ENCODE measurements at places on chromosomes 2 and 18.

GRCh38 chr18:54261894-54262293 is 7.4 kb upstream of the POLI start:
- no peak for DNase-seq

DNA sequence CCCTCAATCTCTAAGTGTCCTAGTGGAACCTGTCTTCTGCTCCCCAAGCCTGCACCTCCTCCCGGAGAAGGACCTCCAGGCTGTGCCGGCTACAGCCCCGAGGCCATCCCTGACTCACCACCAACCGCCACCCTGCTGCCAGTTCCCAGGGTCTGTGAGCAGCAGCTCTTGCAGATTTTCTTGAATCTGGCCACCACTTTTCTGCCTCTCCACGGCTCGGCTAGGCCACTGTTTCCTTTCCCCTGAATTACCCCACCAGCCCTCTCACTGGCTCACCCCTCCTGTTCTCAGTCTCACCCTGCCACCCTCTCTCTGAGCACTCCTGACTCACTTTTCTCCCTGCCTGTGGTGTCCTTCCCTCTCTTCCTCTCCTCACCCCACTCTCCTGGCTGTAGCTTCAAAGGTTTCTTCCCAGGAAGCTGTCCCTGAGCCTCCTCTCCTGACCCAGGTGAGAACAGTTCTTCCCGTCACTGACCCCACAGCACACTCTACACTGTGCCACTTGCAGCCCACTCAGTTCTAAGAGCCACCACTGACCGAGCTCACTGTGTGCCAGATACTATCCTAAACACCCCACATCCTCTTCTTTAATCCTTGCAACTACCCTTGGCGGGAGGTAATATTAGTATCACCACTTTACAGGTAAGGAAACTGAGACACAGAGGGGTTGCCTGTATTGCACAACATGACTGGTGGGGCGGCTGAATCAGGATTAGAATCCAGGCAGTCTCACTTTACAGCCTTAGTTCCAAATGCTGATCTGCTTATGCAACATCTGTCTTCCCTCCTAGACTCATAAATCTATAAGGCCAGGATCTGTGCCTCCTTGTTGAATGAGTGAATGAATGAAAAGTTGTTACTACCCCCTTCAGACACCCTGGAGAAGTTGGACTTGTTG is 111.6 kb downstream of the SMAD7 start:
- DNase-seq: no peak

GRCh38 chr18:57630754-57631595 is 9.3 kb upstream of the NARS1 start:
- no peak for DNase-seq

DNA sequence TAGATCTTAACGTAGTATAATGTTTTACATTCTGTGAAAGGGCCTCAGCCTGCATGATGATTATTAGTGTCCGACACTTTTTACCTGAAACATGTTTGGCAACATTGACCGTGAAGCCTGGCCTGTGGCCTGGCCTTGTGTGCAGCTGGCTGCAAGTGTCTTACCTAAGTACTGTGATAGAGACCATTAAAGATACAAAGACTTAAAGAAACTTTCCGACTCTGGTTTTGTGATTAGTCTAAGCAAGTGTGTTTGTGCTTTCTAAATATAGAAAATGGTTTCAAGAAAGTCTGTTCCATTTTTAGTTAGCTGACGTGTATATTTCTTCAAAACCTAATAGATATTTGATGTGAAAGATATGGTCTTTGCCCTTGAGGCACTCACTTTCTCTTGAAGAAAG is 601.8 kb downstream of the LRP1B start:
- DNase-seq: no peak

GRCh38 chr2:163934131-163934530 is 198.3 kb upstream of the FIGN start:
- DNase-seq: no peak

- DNase-seq: no peak
Observed at GRCh38 chr2:179226203-179226960, 38.2 kb downstream of the SESTD1 start.

DNA sequence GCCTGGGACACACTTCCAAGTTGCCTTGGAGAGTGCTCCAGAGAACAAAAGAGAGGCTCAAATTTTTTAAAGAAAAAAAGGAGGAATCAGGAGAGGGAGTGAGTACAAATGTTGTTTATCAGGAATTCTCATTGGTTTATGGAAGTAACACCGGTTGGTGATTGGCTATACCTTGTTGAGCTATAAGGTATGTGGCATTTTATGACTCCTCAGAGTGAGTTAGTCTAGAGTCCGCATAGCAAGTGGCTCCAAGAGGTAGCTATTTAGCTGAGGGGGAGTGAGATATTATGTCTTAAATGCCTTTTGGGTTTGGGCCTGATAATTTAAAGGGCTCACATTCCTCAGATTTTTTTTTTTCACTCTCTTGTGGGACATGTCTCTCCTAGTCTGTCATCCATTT is 85.7 kb downstream of the ARHGEF4 start:
- DNase-seq: no peak

DNA sequence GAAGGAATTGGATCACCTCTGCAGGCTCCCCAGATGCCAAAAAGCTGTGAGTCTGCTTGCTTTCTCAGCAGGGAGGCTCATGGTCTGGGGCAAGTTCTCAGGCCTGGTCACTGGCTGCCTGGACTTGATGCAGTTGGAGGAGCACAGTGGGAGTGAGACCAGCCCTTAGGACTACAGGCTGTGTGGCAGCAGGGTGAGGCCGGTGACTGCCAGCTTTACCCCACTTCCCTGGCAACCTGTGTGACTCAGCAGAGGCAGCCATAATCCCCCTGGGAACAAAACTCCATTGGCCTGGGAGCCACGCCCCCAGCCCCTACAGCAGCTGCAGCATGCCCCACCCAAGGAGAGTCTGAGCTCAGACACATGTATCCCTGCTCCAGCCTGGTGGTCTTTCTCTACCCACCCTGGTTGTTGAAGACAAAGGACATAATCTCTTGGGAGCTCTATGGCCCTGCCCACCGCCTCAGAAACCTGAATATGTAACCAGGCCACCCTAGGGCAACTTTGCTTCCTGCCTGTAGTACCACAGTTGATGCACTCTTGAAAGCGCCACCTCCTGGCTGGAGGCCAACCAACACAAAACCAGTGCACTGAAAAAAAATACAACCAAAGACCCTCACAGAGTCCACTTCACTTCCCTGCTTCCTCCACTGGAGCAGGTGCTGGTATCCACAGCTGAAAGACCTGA is 106.8 kb upstream of the SPATS2L start:
- no peak for DNase-seq

GRCh38 chr2:84373391-84373790 is 85.7 kb downstream of the SUCLG1 start:
- DNase-seq: no peak

- DNase-seq: no peak
Observed at GRCh38 chr2:44487052-44487451, 125.3 kb downstream of the CAMKMT start.

- no peak for DNase-seq
Observed at GRCh38 chr2:60567919-60568768, 14.7 kb upstream of the BCL11A start.

DNA sequence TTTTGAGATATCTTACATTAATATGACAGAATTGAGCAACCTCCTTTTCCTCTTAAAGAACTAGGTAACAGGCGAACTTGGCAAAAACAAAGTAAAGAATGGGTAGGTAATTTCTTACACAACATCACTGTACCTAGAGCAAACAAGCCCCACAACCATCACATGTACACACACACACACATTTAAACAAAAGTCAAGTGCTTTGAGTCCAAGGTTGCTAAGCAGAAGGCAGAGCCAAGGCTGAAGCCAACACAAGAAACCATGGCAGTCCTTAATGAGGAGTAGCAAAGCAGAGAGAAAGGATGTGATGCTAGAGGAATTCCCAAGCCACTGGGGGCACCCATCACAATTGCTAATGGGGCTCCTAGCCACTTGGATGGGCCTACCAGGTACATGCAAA is 164.1 kb downstream of the PAX3 start:
- no peak for DNase-seq
